ENCODE measurements at places on chromosomes 2 and 18. TPM values are rescaled to one million over a fixed set of nuclear protein-coding genes. Genes with fewer than 3 reads are reported as not detected.

DNA sequence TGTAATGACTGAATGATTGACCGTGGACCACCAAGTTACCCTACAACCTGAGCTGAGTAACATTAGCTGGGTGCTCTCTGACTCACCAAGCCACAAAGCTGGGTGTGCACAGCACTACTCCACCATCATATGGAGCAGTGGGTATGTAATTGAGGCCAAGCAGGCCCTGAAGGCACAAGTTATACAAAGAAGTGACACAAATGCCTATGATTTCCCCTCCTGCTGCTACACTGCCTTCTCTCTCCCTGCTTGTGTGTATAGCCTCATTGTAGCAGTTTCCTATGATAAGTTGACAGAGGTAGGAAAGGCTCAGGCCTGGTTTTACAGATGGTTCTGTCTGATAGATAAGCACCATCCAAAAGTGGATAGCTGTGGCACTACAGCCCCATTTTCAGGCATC lies 1327.2 kb upstream of the DDX18 start:
- no peak for DNase-seq

- DNase-seq = peak; percentile 46
Observed at GRCh38 chr2:66555501-66556324, 120.8 kb downstream of the MEIS1 start.

GRCh38 chr18:25109484-25109883 lies 242.5 kb downstream of the ZNF521 start:
- DNase-seq = no peak

GRCh38 chr2:171522788-171523087 lies 464 bp downstream of the CYBRD1 start:
- DNase-seq = peak; percentile 56

DNA sequence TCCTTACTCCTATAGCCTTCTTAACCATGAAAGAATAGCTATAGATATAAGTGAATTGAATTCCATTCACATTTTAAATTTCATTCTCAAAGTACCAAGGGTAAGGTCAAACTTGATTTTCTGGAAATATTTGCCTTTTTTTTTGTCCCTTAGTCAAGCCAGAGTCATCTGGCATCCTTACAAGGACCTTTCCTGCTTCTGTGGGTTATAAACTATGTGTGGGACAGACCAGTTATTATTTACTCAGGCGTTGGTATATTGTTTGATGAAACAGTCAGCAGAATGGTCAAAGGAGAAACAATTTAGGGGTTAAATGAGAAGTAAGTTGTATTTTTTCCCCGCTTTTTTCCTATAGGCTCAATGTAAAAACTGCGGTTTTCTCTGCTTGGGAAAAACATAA lies 1103.2 kb upstream of the ZEB2 start:
- DNase-seq = no peak

- no peak for DNase-seq
Observed at GRCh38 chr2:143501106-143501676, 372.0 kb downstream of the ARHGAP15 start.

GRCh38 chr18:79684283-79684631 lies 4.7 kb downstream of the CTDP1 start:
- DNase-seq = no peak

DNA sequence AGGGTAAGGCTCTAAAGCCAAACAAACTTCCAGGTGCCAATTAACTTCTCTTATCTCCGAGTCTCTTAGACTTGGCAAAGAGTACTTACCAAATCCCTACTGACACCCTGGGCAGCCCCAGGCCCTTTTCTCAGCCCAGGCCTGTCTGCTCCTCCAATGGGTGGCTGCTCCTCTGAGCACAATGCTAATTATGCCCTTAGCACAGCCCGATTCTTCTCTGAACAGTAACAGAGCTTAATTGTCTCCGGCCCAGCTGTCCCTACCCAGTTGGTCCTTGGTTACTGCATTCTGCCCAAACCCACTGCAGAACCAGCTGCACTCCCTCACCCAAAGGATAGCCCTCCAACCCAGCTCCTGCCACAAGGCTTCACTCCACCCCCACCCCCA lies 110.3 kb downstream of the SMAD7 start:
- DNase-seq = peak; percentile 16

GRCh38 chr2:240925568-240926515 lies 19.7 kb downstream of the CROCC2 start:
- peak; percentile 36 for DNase-seq

DNA sequence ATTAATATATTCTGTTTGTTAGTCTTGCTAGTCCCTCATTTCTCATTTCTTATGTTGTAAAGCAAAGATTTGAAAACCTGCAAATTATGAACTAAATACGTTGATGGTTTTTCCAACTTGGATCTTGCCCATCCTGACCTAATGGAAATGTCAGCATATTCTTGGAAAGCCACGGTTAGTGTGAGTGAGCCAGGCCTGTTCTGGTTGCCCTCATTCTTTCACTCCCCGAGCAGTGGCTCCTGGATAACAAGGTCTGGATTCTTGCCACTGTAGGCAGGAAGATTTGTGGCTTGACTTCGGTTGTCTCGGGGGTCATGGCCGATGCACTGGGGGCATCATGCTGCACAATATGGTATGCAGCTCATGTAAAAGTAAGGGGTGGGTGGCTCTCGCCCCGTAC lies 359.1 kb downstream of the MEIS1 start:
- DNase-seq = no peak

DNA sequence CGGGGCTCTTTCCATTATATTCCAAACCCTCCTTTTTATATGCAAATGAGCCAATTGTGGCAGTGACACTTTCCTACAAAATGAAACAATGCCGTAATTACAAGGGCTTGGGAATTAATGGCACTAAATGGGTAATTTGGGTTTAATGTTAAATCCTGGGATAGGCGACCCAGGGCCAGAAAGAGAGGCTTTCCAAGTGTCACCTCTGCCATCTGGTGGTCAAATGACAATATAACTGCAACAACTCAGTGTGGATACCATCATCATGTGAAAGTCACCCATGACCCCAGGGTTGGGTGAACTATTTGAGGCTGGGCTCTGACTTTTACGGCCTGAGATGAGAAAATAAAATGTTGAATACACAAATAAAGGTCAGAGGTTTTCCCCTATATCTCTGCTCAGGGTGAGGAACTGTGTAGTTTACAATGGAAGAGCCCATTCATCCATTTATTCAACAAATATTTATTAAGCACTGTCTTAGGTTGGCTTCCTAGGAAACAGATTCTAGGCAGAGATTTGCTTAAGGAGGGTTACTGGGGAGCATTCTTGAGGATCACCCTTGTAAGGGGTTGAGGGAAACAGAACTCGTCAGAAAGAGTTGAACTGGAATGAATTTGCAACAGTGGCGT lies 13.6 kb upstream of the THADA start:
- no peak for DNase-seq

- DNase-seq = no peak
Observed at GRCh38 chr2:112606547-112606946, 22.1 kb downstream of the CHCHD5 start.

DNA sequence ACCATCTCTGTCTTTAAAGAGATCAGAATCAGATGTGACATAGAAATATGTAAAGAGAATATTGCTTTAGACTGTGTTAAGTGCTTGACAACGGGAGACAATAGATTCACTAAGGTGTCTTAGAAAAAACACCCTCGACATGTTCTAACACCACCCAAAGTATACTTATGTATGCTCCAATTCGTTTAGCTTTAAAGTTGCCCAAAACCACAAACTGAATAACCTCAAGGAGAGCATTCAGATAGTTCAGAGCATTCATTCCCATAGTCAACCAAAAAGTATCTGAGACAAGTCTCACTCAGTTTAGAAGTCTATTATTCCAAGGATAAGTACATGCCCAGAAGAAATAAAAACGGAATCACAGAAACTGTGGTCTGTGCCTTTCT lies 96.4 kb downstream of the KYNU start:
- no peak for DNase-seq

- no peak for DNase-seq
Observed at GRCh38 chr18:8904316-8904715, 198.2 kb upstream of the NDUFV2 start.

- DNase-seq = no peak
Observed at GRCh38 chr18:26335571-26336487, 109.6 kb downstream of the TAF4B start.

DNA sequence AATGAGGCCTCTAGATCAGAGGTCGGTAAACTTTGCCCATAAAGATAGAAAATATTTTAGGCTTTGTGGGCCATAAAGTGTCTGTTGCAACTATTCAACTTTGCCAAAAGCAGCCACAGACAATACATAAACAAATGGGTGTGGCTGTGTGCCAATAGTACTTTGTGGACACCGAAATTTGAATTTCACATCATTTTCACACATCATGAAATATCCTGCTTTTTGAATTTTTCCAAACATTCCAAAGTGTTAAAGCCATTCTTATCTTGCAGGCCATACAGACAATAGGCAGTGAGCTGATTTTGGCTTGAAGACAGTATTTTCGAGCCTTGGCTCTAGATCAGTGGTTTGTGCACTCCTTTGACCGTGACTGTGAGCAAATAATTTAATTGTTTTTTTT lies 51.1 kb upstream of the EPC2 start:
- no peak for DNase-seq

GRCh38 chr18:40292985-40293710 lies 1661.9 kb upstream of the PIK3C3 start:
- DNase-seq = no peak

DNA sequence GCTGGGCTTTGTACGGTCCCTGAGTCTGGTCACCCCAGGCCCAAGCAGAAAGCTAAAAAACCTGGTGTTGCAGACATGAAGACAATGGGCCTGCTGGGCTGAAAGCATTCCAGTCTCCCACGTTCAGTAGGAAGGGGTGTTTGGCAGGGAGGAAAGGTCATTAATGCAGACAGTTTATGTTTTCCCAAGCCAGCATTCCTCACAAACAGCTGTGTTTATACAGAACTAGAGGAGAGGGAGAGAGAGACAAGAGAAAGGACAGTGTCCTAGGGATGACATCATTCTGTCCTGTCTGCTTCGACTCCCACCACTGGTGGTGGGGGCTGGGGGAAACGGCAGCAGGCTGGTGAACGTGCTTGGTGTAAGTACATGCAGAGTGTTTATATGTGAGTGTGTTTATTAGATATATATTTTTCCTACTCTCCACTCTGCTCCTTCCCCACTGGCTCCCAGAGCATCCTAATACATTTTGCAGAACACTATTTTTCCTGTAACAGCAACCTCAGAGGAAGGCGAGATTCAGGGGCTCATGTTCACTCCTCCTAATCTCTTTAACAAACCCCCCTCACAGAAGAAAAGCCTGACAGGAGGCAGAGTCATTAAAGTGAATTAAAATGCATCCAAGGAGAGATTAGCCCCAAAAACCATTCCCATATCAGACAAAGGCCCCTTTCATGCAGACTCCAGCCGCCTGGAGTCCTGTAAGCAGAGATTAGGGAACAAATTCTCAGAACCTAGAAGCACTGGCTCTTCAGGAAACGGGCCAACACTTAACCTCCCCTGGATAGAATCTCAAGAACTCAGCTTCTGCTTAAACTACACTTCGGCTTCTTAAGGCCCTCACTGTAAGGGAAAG lies 380.4 kb downstream of the TNS1 start:
- DNase-seq = peak; percentile 50

- no peak for DNase-seq
Observed at GRCh38 chr2:222637067-222637466, 18.8 kb downstream of the FARSB start.

- DNase-seq = no peak
Observed at GRCh38 chr2:238216651-238217184, 13.2 kb upstream of the ILKAP start.

Gene GCKR
- 1.7 TPM for polyA plus RNA-seq

Gene ARHGAP28
- polyA plus RNA-seq = 0.61 TPM

Gene SERPINB3
- polyA plus RNA-seq = 0.07 TPM

Gene FOXI3
- not detected for polyA plus RNA-seq

Gene ACMSD
- not detected for polyA plus RNA-seq

Gene HOXD13
- not detected for polyA plus RNA-seq

Gene POMC
- polyA plus RNA-seq = 2.6 TPM

Gene PSMD1
- polyA plus RNA-seq = 33.2 TPM

Gene ALKAL2
- polyA plus RNA-seq = 0.25 TPM

Gene IL36G
- not detected for polyA plus RNA-seq

Gene EGR4
- not detected for polyA plus RNA-seq
